ENCODE measurements at places on chromosomes 4 and X.

- peak; percentile 88 for DNase-seq
Observed at GRCh38 chr4:124202099-124202498, 510.4 kb downstream of the ANKRD50 start.

DNA sequence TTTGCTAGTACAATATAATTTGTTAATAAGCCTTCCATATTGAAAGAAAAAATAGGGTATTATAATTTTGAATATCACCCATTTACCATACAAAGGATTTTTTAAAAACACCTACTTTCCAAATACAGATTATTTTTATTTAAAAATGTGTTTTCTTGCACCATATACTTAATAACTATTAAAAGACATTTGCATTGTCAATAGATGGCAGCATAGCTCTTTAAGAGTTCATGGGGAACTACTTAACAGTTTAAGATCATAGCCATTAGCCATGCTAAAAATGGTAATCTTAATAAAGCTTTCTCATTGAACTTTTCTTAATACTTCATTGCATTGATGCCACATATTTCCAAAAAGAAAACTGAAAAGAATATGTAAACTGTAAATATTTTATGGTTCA, 1995.9 kb downstream of the C4orf33 start:
- peak; percentile 45 for DNase-seq

DNA sequence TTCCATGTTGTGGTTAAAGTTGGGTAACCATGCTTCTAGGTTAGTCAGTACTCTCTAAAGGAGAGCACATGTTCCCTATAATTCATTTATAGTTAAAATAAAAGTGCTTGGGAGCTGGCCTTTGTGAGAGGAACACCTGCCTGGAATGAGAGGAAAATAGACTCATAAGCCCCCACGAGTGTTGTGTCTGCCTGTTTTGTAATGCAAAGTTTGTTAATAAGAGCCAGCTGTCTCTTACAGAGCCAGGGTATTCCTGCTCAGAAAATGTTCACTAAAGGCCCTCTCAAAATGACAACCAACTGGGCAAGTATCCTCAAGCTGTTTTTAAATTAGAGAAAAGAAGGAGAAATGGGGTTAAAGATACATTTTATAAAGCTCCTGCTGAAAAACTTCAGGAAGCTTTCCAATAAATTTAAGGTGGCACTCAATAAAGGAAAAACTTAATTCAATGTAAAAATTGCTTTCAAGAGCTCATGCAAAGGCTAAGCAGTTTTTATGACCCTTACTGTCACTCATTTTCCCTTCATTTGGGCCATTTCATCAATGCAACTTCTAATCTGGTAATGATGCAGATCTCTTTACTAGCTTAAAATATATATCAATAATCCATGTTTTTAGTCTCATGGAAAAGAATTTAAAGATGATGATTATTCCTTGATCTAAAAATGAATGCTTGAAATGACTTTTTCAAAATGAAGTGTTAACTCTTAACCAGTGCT, 793.6 kb downstream of the STPG2 start:
- no peak for DNase-seq

DNA sequence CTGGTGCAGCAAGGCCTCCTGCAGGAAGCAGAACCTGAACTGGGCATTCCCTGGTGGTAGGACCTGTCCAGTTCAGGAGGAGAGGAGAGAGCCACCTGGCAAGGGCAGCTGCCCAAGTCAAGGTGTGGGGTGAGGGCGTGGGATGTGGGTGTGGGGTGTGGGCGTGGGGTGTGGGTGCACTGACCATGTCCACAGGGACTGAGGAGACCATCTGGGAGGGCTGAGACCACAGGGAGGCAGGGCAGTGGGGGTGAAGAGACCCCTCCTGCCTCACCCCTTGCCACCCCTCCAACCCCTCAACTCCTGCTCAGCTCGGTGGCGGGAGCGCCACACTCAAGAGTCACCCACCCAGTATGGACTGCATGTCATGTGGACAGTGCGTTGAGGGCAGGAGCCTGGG, 117.9 kb downstream of the CPZ start:
- DNase-seq, result no peak

DNA sequence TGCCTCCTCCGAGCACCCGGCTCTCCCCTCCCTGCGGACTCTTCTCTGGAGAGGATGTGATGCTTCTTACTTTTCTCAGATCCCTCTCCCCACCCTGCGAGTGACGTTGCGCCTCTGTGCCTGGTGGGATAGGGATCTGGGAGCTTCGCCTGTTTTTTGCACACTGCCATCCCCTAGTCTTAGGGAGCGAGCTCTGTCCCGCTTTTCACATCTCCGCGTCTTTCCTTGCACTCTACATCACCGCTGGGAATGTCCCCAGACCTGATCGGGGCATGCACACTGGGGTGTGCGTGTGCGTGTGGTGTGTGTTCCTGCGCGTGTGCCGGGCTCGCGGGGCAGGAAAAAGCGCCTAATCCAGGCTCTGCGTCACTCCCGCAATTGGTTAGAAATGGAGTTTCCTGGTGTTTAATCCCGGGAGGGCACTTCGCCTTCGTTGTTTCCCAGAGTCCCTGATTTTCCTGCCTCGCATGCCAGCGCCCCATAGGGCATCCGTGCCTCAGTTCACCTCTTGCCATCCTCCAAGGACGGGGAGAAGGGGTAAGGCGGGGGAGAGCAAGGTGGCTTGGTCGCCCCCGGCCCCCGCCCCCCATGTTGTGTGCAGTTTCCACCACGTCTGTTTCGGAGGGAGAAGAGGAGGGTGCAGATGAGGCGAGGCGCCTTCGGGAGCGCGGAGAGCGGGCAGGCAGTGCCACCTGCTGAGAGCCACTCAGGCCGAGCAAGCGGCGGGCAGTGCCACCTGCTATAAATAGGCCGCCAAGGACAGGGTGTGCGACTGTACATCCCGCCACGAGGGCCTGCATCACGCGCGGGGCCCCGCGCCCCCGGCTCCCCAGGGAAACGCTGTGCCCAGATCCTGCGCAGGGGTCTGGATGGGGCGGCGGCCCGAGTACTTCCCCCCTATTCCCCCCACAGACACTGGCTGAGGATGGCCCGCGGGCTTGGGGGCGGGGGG, 759 bp upstream of the TBC1D1 start:
- DNase-seq, result peak; percentile 54

- DNase-seq, result no peak
Observed at GRCh38 chr4:128359422-128359821, 71.8 kb upstream of the PGRMC2 start.

GRCh38 chr4:70488748-70489147, 16.8 kb downstream of the MUC7 start:
- DNase-seq, result peak; percentile 26

DNA sequence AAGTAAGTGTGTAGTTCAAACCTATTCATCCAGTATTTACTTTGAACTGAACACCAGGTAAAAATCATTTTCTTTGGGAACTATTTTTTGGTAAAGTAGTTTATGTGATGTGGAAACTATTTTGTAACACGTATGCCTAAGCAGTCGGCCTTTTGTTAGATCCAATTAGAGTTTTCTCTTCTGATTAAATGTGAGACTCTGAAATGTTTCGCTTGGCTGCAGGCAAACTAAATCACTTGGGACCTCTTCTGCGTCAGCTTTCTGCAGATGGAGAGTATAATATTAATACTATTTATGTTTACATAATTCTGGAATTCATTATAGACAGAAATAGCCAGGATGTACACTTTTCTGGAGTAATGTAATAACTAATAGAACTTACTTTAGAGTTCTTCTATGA, 46.9 kb downstream of the BMPR1B start:
- peak; percentile 65 for DNase-seq

- DNase-seq, result peak; percentile 42
Observed at GRCh38 chrX:133538148-133538547, 122.9 kb upstream of the GPC4 start.

DNA sequence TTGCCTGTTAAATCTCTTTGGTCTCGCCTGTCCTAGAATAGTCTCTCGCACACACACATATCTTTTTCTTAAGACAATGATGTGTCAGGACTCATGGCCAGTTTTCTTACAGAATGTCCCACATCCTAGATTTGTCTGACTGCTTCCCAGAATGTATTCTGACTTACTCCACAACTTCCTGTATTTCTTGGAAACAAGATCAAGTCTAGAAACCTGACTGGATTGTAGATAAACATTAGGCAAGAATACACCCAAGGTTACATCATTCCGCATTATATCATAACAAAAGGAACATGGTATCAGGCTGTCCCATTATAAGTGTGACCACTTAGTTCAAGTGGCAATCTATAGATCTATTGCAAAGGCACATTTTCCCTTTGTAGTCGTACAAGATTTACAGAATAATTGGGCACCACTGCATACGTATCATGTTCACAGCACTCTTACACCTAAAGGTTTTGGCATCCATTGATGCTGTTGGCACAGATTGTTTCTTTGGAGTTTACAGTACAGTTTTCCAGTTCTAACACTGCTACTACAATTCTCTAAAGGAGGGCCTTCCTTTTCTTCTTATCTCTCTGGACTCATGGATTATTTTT, 56.4 kb downstream of the FBXW7 start:
- DNase-seq, result no peak

GRCh38 chrX:79270401-79270800, 96.7 kb downstream of the ITM2A start:
- peak; percentile 71 for DNase-seq

DNA sequence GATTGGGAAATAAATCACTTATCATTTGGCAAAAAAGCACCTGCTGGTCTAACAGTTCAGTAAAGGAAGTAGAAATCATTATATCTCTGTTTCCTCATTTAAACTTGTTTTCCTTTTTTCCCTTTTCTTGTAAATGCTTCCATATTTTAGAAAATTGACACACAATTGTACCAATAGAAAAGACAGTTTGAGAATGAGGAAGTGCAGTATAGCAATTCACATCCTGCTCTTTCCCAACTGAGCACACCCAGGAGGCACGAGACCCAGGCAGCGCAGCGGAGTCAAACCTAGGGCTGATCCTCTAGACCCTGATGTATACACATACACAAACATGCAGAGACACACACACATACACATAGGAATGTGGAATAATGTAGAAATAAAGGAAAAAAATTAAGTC, 74.8 kb upstream of the PACRGL start:
- peak; percentile 60 for DNase-seq

DNA sequence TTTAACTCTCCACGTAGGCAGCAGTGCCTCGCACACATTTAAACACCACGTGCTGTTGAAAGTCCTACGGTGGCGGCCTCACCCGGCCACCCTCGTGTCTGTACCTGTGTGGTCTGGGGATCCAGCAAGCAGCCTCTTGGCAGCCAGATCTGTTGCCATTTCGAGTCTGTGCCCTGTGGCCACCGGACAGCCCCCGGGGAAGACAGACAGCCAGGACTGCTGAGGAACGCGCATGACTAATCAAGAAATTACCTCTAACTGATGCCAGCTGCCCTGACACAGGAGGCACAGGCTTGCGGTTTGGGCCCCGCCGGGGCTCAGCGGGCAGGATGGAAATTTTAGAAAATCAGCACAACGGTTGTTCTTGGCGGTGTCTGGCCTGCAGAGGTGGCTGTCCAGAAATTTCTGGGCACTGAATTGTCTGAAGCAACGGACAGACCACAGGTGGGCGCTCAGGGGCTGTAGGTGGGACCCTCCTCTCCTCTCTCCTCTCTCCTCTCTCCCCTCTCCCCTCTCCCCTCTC, 15.6 kb upstream of the ASMTL start:
- no peak for DNase-seq

- peak; percentile 78 for DNase-seq
Observed at GRCh38 chrX:71103110-71103983, 3.2 kb downstream of the CXorf65 start.

GRCh38 chr4:148515248-148515647, 73.0 kb upstream of the NR3C2 start:
- peak; percentile 8 for DNase-seq

GRCh38 chr4:61877266-61877665, 677.1 kb downstream of the ADGRL3 start:
- DNase-seq, result no peak

- no peak for DNase-seq
Observed at GRCh38 chrX:71637253-71637618, 18.9 kb upstream of the CXCR3 start.

DNA sequence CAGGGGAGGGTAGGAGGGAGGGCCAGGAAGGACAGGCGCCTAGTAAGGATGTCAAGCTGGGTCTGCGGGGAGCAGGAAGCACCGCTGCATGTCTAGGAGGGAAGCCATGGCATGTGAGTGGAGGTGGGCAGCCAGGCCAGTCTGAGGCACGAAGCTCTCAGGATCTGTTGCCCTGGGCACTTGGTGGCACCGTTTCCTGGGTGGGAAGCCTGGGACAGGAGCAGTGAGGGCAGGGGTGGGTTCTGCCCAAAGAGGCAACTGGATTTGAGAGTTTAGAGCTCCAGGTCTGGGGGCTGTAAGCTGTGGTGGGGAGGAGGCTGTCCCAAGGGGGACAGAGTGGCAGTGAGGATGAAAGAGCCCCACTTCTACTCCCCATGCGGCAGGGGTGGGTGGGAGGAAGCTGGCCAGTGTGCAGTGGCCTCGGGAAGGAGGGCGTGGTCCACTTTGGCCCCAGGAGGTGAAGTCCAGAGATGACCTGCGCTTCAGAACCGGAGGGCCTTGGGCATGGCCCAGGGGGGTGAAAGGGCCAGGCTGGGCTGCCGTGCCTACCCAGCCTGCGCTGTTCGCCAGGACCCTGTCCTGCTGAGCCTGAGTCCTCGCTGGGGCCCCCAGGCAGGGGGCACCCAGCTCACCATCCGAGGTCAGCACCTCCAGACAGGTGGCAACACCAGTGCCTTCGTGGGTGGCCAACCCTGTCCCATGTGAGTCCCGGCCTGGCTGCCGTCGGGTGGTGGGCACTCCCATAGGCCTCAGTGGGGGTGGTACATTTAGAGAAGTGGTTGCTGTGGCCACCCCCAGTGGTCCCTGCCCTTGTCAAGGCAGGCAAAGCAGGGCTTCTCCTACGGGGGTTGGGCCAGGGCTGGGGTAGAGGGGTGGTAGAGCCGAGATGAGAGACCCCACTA, 8.3 kb upstream of the SRPK3 start:
- DNase-seq, result no peak

GRCh38 chr4:146132445-146132844, 43.1 kb upstream of the LSM6 start:
- no peak for DNase-seq

DNA sequence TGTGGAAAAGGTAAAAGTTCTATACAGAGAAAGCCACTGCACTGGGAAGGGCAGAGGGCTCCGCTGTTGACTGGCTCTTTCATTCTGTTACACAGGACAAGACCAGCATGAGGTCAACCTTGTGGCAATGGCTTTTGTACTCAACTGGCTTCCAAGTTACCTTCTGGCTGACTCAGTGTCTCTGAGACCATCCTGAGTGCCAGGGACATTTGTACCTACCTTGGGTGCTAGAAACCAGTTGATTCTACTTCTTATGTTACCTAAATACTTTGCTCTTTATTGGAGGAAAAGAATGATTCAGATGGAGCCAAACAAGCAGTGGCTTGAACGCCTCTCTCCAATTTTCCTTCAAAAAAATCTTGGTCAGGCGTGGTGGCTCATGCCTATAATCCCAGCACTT, 123.2 kb downstream of the RBM47 start:
- DNase-seq, result no peak

- no peak for DNase-seq
Observed at GRCh38 chr4:128475597-128475996, 188.0 kb upstream of the PGRMC2 start.

DNA sequence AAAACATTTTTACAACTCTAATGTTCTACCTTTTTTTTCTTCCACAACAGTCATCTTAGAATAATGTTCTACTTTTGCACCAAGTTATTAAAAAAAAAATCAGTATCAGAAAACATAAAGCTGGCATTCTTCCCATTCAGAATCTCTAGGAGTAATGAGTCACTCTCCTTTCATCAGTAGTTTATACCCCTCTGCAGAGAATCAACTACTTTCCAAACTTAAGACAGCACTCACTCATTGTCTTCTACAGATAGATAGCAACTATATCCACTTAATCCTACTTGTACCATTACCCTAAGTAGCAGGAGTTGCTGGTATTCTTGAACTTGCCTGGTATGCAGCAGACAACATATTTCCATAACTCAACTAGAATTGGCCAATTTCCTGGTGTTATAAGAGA, 3.2 kb downstream of the TIGD4 start:
- no peak for DNase-seq

- DNase-seq, result peak; percentile 72
Observed at GRCh38 chrX:154728431-154729190, 22.3 kb downstream of the GAB3 start.
